ENCODE measurements at places on chromosomes 6 and 20.
A peak's percentile ranks its signal among the peaks of the same experiment; 100 is the strongest.

DNA sequence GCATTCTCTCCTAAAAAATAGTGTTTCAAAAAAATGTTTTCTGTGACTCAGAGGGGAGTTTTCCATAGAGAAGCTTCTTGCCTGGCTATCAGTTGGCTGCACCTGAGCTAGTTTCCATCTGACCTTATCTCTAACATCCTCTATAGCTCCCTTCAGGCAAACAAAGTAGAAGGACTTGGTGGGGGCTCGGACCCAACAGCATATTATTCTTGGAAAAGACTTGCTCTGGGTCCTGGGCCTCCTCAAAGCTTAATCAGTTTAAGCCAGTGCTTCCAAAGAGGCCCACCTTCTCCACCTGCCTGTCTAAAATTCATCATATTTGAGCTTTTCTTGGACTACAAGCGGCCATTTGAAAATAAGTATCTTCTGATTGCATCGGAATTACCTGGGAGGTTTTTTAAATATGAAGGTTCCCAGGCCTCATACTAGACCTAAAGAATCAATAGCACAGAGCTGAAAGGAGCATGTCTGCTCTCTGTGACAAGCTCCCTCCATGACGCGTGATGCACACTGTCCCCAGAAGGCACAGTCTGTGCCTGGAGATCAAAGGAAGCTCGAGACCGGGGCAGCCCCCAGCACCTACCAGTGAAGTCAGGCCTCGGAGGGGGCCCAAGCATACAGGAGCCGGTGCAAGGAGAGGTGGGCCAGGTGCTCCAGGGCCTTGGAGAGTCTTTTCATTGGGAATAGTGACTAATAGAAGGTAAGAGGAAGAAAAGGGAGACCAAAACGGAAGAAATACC is 80.6 kb upstream of the HIVEP1 start:
- H3K4me3 ChIP-seq: no peak overlapping the region
- no peak for DNase-seq
- no peak overlapping the region for H3K27ac ChIP-seq
- peaks cover 4% of the 10 kb centered on the region for H3K4me1 ChIP-seq

GRCh38 chr6:17267566-17267965 is 13.6 kb upstream of the RBM24 start:
- H3K4me1 ChIP-seq: no peaks in the 10 kb centered on the region
- no peak overlapping the region for H3K4me3 ChIP-seq
- no peaks in the 10 kb centered on the region for H3K36me3 ChIP-seq
- peaks cover 4% of the 10 kb centered on the region for H3K27me3 ChIP-seq
- no peak for DNase-seq

GRCh38 chr20:32091888-32092346 is 17.6 kb upstream of the TM9SF4 start:
- H3K27ac ChIP-seq: no peak overlapping the region
- peaks cover 7% of the 10 kb centered on the region for H3K4me1 ChIP-seq
- H3K4me3 ChIP-seq: no peak overlapping the region
- H3K36me3 ChIP-seq: peaks cover 4% of the 10 kb centered on the region
- no peaks in the 10 kb centered on the region for H3K27me3 ChIP-seq

GRCh38 chr6:24967211-24967610 is 31.5 kb upstream of the RIPOR2 start:
- peaks cover 65% of the 10 kb centered on the region for H3K4me1 ChIP-seq
- no peak overlapping the region for H3K4me3 ChIP-seq
- no peak overlapping the region for H3K27ac ChIP-seq
- no peak for DNase-seq
- H3K27me3 ChIP-seq: no peaks in the 10 kb centered on the region

DNA sequence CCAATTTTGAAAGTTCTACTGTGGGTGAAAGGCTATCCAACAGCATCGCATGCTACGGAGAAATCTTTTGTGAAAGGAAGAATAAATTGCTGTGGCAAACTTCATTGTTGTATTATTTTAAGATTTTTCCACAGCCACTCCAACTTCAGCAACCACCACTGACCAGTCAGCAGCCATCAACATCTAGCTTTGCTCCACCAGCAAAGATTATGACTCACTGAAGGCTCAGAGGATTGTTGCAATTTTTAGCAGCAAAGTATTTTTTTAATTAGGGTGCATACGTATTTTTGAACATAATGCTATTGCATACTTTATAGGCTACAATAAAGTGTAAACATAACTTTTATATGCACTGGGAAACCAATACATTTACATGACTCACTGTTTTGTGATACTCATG is 493.5 kb downstream of the TFAP2A start:
- no peak for DNase-seq
- no peak overlapping the region for H3K27ac ChIP-seq
- no peaks in the 10 kb centered on the region for H3K4me1 ChIP-seq
- no peak overlapping the region for H3K4me3 ChIP-seq
- no peaks in the 10 kb centered on the region for H3K27me3 ChIP-seq

DNA sequence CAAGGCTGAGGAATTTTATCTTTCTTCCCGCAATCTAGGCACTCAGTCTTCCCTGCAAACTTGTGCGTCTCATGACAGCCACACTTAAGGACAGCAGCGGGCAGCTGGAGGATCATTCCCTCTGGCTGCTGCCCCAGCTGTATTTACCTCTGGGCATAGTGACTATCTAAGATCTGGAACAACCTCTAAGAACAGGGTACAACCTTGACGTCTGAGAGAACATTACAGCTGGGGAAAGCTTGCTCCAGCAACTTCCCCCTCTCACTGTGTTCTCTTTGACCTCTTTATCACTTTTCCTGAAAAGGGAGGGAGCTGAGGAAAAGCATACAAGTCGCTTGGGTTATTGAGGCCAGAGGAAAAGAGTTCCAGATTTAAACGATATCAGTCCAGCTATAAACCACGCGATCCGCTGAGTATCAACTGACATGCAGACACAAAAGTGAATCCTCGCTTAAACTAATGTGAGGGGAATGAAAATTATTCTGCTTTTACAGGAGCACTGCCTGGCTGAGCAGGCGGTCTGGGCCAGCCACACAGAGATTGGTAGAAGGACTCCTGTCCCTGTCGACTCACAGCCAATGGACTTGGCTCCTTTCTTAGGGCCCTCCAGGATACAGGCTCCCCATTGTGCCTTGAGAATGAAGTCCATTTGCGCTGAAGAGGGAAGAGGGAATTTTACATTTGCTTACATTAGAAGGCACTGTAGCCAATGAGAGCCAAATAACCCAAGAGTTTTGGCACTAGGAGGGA is 153.3 kb downstream of the QRSL1 start:
- H3K4me3 ChIP-seq: no peak overlapping the region
- peaks cover 3% of the 10 kb centered on the region for H3K27me3 ChIP-seq
- H3K27ac ChIP-seq: no peak overlapping the region

GRCh38 chr6:105459864-105460263 is 57.0 kb upstream of the PREP start:
- H3K27me3 ChIP-seq: peaks cover 8% of the 10 kb centered on the region
- H3K4me1 ChIP-seq: peaks cover 3% of the 10 kb centered on the region
- no peak for DNase-seq
- H3K27ac ChIP-seq: no peak overlapping the region
- H3K4me3 ChIP-seq: no peak overlapping the region

DNA sequence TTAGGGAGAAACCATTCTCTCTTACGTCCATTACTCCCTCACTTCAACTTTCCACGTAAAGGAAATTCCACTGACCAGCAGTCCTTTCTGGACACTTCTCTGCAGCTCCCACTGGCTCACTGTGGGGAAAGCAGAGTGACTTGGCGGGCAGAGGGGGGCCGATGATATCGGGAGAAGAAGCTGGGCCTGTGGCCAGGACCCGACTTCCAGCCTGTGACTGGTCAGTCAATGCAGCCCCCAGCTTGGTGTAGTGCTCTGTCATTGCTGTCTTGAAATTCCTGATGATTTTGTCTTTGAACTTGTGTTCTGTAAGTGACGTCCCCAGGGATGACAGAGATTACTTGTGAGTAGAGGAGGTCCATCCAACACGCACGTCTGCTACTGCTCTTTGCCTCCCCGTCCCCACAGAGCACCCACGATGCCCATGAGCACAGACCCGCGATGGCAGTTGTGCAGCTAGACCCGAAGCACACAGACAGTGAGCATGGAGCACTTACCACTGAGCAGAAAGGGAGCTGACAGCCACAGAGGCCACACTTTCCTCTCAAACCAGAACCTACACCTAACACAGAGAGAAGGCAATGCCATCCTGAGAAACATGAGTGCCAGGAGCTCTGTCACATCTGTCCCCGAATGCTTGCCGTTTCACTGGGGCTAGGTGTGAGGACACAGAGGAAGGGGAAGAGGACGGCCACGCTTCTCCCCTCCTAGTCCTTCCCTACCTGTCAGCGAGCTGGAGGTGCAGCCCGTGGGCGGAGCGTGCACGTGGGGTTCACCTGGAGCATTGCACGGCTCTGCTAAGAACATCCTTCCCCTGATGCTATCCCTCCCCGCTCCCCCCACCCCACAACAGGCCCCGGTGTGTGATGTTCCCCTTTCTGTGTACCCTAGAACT is 25.7 kb downstream of the DACT2 start:
- DNase-seq: no peak
- H3K4me1 ChIP-seq: no peaks in the 10 kb centered on the region
- no peaks in the 10 kb centered on the region for H3K27me3 ChIP-seq
- no peak overlapping the region for H3K4me3 ChIP-seq

GRCh38 chr20:53827292-53828087 is 233.9 kb upstream of the ZNF217 start:
- peak overlapping the region; percentile 0 for H3K4me3 ChIP-seq
- peaks cover 40% of the 10 kb centered on the region for H3K4me1 ChIP-seq
- no peaks in the 10 kb centered on the region for H3K27me3 ChIP-seq
- H3K27ac ChIP-seq: peak overlapping the region; percentile 88
- DNase-seq: no peak

GRCh38 chr6:90849686-90850085 is 262.8 kb upstream of the MAP3K7 start:
- H3K4me1 ChIP-seq: no peaks in the 10 kb centered on the region
- peaks cover 4% of the 10 kb centered on the region for H3K27me3 ChIP-seq
- H3K36me3 ChIP-seq: no peaks in the 10 kb centered on the region
- H3K27ac ChIP-seq: no peak overlapping the region

- DNase-seq: no peak
- no peaks in the 10 kb centered on the region for H3K36me3 ChIP-seq
- H3K4me1 ChIP-seq: peaks cover 44% of the 10 kb centered on the region
- H3K27me3 ChIP-seq: no peaks in the 10 kb centered on the region
- H3K4me3 ChIP-seq: no peak overlapping the region
Observed at GRCh38 chr6:14925699-14926026, 320.2 kb upstream of the JARID2 start.

All from stimulated activated naive B cell treated with anti-CD40 and anti-IgM and Interleukin-4, amounts not matched to agents 10 μg/mL and 1 μg/mL and 100 μg/mL, for 72 hours (primary cell).